Activated T-helper 2 cell treated with anti-CD3 and anti-CD28 coated beads, Interferon-gamma antibody, Interleukin-2, Interleukin-4, amounts not matched to agents 10 μg/mL and 5 μg/mL and 100 μg/mL, durations not matched to agents 14 hours and 24 hours and 36 hours (primary cell): ENCODE measurements at places on chromosomes 13 and 19.

GRCh38 chr19:31334849-31335624 is 14.2 kb downstream of the TSHZ3 start:
- peaks cover 26% of the 10 kb centered on the region for H3K27me3 ChIP-seq
- DNase-seq = no peak
- H3K36me3 ChIP-seq = no peaks in the 10 kb centered on the region
- no peak overlapping the region for H3K27ac ChIP-seq

DNA sequence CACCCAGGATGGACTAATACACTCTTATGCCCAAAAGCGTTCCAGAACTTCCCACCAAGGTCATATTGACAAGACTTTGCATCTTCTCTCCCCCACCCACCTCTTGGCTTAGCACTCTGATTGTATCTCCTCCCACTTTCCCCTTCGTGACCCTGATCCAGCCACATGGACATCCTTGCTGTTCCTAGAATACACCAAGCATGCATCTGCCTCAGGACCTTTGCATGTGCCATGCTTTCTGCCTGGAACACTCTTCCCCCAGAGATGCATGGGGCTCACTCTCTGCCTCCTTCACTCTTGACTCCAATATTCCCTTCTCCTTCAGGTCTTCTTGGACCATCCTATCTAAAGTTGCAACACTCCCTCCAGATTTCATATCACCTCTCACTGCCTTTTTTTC is 16.2 kb upstream of the LAIR1 start:
- no peak overlapping the region for H3K4me3 ChIP-seq
- H3K36me3 ChIP-seq = peaks cover 3% of the 10 kb centered on the region

- H3K36me3 ChIP-seq = no peaks in the 10 kb centered on the region
- no peaks in the 10 kb centered on the region for H3K4me1 ChIP-seq
- DNase-seq = no peak
- H3K27me3 ChIP-seq = no peaks in the 10 kb centered on the region
Measured at GRCh38 chr13:84290386-84290785, 408.1 kb upstream of the SLITRK1 start.

- no peak overlapping the region for H3K27ac ChIP-seq
- no peak for DNase-seq
- H3K27me3 ChIP-seq = no peaks in the 10 kb centered on the region
Measured at GRCh38 chr19:54173951-54174834, 1.2 kb upstream of the TMC4 start.

DNA sequence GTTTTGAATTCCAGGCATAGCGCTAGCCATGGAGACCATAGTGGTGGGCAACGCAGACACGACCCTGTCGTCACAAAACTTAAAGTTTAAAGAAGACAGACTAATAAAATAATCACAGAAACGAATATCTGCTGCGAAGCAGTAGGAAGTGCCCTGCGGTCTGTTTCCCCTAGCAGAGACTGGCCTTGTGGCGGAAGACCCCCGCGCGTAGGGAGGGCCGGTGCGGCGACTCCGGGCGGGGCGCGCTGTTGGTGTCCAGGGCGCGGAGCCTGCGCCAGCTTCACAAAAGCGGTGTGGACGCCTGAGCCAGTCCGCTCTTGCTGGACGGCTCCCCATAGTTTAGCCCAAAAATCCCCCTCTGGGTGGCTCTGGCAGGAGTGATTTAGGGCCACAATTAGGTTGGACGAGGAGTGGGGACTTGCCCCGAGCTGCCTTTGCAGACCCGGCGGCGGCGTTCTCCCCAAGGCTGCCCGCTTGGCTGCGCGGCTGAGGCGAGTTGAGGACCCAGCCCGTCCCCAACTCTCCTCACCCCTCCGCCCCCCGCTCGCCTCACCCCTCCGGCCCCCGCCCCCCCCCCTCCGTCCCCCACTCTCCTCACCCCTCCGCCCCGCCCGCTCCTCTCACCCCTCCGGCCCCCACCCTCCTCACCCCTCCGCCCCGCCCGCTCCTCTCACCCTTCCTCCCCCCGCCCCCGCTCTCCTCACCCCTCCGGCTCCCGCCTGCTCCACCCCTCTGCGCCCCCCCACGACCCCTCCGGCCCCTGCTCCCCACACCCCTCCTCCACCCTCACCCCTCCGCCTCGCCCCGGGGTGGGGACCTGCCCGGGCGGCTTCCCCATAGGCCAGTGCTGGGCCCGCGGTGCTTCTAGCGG is 14.2 kb upstream of the LATS2 start:
- H3K4me3 ChIP-seq = peak overlapping the region; percentile 61
- H3K36me3 ChIP-seq = no peaks in the 10 kb centered on the region

DNA sequence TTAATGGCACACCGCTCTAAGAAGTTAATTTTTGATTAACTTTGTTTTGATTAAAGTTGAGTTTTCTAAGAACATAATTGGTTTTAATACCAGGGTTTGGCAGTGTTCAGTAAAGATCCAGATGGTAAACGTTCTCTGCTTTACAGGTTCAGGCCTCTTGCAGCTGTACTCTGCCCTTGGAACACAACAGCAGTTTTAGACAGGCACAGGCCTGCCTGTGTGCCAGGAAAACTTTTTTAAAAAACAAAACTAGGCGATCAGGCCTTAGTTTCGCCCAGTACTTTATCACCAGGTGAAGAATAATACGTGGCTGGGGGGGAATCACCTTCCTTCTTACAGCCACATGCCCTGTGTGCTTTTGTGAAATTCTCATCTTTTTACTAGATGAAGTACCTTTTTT is 38.0 kb upstream of the TEX29 start:
- peaks cover 19% of the 10 kb centered on the region for H3K4me1 ChIP-seq
- DNase-seq = no peak
- no peaks in the 10 kb centered on the region for H3K27me3 ChIP-seq
- H3K27ac ChIP-seq = no peak overlapping the region
- no peak overlapping the region for H3K4me3 ChIP-seq
- peaks cover 77% of the 10 kb centered on the region for H3K36me3 ChIP-seq
